ENCODE measurements at places on chromosomes 16 and 17. TPM values are rescaled to one million over a fixed set of nuclear protein-coding genes. Genes with fewer than 3 reads are reported as not detected.
A peak's percentile ranks its signal among the peaks of the same experiment; 100 is the strongest.

CCL4L2 gene
- not detected for total RNA-seq

CDH5 gene
- not detected for total RNA-seq

RANGRF gene
- total RNA-seq, result 17.9 TPM

SLFN13 gene
- 1.2 TPM for total RNA-seq

SGSH gene
- 20.4 TPM for total RNA-seq

PPP1R1B gene
- total RNA-seq, result not detected

SHISA6 gene
- not detected for total RNA-seq

KRT12 gene
- not detected for total RNA-seq

DNA sequence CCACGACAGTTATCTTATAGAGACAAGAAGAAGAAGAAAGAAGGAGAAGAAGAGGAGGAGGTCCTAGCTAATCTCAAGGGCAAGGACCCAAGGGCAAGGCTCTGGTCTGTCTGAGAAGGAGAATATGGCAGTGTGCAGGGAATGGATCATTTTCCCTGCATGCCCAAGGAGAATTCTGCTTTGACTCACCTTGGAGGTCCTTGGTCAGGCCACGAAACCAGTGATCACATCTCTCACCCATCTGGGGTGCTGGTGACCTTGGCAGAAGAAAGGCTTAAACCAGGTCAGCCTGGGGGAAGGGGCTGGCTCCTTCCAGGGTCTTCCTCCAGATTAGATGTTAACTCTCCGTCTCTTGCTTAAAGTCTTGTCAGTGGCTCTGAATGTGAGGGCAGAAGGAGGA is 1.6 kb upstream of the FMNL1 start:
- DNase-seq, result no peak

DNA sequence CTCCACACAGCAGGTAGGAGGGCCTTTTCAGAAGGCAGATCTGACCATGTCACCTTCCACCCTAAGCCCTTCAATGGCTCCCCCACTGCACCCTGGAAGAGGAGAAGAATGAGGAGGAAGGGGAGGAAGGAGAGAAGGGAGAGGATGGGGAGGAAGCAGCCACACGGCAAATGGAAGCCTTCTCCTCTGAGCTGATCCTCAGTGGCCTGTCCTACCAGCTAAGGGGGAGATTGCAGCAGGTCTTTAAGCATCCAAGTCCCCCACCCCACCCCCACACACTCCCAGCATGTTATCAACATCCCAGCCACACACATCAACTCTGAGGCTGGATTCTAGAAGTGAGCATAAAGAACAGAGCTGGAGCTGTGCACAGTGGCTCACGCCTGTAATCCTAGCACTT is 46.2 kb upstream of the RBFOX3 start:
- no peak for DNase-seq

- no peak for DNase-seq
Observed at GRCh38 chr17:17426184-17426583, 50.6 kb upstream of the MED9 start.

- DNase-seq, result peak; percentile 66
Observed at GRCh38 chr16:53257001-53257400, 177.3 kb upstream of the RBL2 start.

GRCh38 chr16:50360779-50361178 is 8.0 kb downstream of the BRD7 start:
- DNase-seq, result no peak

DNA sequence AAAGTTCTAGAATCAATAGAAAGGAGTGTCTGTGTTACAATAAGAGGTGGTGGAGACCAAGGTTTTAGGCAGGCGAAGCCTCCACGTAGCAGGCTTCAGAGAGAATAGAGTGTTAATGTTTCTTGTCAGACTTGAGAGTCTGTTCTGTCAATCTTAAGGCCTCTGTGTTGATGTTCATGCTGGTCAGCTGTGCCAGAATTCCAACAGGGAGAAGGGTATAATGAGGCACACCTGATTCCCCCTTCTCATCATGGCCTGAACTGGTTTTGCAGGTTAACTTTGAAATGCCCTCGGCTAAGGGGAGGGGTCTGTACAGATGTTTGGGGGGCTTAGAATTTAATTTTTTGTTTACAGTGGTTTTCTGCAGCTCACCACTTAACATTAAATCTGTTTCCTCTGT is 46.0 kb downstream of the RNF112 start:
- DNase-seq, result no peak

DNA sequence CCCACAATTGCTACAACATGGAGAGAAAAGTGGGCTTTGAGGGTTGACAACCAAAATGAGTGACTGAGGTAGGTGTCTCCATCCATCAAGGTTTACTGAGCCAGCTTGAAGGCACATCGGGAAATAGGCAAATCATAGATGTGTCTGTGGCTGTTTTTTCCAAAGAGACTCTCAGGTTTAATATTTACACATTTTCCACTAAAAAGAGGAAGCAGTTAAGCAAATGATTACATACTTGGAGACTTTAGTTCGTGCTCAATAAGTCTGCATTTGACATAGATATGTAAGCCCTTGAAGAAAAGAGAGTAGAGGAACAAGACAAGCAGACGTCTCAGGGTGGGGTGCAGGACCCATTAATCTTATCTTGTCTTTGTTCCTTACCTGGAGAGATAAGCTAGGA is 148.9 kb upstream of the COX10 start:
- DNase-seq, result no peak

- DNase-seq, result no peak
Observed at GRCh38 chr16:67989322-67990017, 9.2 kb upstream of the DPEP3 start.

DNA sequence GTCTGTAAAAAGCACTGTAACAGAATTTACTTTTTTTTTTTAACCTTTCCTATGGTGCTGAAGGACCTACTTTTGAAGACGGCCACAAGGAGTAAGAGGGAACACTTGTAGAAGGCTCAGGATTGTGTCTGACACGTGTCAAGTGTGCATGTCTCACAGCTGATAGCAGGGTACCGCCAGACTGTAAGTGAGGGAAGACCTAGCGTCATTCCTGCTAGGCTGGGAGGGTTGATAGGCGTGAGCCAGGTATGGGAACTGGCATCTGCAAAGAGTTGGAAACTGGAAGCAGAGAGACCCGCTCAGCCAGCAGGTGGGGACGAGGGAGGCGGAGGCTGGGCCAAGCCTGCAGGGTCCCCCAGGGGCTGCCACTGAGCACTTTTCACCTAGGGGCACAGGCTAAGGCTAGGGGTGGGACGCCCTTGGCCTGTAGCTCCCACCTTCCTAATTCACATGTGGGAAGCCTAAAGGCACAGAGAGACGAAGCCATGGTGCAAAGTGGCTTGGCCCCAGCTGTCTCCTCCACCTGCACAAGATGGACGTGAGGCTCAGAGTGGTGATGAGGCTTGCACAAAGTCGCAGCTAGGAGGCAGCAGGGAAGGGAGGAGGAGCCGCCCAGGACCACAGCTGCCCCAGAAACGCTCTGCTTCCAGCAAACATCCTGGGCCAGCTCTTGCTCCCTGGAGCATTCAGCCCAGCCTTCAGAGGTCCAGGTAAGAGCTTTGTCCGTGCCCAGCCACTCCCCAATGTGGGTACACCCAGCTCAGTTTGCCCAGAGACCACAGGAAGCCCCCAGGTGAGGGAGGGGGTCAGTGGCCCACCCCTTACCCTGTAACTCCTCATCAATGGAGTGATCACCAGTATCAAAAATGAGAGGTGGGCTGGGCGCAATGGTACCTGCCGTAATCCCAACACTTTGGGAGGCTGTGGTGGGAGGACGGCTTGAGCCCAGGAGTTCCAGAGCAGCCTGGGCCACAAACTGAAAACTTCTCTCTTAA is 18.9 kb downstream of the VASN start:
- DNase-seq, result no peak

DNA sequence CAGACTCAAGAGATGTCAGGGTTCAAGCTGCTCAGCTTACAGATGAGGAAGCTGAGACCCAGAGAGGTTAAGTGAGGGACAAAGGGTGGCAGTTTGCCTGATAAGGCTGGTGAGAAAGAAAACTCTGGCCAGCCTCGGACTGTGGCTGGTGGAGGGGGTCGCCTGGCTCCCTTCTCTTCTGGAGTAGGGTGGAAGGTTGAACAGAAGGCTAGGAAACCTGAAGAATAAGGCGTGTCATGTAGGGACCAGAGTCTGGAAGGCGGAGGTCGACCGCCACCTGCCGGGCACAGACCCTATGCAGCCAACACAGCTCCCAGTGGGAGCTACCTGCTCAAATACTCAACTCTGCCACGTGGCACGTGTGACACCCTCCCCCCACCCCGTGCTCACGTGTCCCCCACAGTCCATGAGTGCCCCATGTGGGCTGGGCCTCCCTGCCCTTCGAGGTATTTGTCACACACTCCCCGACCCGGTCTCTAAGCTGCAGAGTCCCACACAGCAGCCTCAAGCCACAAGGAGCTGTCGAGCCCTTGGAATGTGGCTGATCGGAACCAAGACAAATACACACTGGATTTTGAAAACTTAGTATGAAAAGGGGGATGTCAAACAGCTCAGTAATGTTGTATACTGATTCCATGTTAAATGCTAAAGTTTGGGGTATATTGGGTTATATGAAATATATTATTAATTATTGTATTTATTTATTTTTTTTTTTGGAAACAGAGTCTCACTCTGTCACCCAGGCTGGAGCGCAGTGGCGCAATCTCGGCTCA is 11.8 kb downstream of the HID1 start:
- no peak for DNase-seq

DNA sequence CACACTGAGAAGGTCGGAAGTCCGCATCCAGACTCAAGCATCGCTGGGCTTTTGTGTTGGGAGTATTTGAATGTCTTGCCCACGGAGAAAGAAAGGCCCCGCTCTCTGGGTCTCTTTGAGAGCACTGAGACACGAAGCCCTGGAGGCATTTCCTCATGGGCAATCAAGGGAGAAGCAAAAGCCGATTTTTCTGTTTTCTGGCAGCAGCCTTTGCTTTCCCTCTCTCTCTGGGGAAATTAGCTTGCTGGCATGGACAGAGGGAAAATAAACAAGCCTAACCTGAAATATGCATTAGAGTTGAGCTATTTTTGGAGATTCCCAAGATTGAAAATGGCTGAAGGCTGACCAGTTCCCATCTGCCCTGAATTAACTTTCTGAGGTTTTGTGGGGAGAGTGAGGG is 238.7 kb downstream of the HAPSTR1 start:
- DNase-seq, result no peak

- DNase-seq, result peak; percentile 24
Observed at GRCh38 chr17:32546031-32546444, 59.2 kb downstream of the CDK5R1 start.

DNA sequence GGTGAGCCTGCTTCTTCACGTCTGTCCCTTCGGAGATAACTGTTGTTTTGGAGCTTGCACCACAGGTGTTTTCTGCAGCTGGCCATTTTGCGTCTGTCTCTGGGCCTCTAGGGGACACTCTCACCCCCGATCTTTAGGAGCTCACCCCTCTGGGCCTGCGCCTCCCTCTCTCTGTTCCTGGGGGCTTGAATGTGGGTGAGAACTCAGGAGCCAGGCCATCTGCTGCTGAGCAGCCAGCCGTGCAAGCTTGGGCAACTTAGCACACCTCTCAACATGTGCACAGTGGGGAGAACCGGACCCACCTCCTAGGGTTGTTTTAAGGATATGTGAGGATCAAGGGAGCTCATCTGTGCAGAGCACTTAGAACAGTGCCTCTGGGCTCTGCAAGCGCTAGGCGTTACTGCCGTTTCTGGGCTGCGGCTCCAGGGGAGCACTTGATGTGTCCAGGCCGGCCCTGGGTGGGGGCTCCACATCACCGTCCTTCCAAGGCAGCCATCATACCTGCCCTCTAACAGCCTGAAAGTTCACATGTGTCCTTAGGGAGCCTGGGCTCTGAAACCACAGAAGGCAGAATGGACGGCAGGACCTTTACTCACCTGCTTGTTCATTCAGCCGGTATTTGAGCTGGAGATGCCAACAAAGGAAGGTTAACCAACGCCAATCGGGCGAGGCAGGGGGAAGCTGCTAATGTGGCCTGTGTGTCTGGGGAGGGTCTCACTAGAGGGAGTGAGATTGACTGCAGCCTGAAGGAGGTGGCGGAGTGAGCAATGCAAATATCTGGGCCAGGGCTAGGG is 66.3 kb downstream of the MRC2 start:
- DNase-seq, result no peak

DNA sequence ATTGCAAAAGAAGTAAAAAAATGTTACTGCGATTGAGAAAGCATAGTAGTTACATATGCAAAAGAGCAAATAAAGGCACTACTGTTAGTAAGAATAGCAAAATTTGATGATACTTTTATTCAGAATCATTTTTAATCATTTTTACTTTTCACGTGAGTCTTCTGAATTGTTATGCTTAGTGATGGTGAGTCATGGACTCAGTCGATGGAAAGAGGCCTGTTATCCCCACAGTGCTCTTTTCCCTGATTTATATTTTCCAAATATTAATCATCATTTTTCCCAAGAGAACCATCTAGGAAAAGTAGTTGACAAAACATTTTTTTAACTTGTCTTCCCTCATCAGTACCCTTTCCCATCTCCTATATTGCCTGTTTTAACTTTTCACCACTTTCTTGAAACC is 181.1 kb downstream of the CHD9 start:
- DNase-seq, result peak; percentile 31

GRCh38 chr16:70804153-70804733 is 3.3 kb upstream of the VAC14 start:
- peak; percentile 90 for DNase-seq

DNA sequence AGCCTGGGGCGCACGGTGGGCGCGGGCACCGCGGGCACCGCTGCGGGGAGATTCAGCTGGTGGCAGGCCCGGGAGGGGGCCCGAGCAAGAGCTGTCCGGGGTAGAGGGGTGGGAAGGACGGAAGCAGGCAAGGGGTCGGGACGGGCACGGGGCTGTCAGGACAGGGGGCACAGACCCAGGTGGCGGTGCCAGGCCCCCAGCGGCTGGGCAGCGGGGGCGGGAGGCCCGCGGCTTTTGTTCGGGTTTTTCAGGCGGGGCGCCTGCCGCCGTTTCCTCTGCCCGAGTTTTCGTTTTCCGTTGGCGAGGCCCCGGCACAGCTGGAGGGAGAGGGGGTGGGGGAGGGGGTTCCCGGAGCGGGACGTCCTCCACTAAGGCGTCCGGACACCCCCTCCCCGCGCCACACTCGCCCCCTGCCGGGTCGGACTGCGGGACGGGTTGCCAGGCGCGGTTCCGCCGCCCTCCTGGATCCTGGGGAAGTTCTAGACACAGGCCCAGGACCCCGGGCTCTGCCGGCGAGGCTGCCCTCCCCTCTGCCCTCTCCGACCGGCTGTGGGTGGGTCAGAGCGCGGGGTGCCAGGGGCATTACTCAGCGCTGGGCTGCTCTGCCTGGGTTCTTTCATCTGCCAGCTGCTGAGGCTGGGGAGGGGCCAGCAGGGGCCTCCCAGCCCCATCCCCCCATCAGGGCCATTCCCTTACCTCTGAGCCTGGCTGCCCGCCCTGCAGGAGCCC is 543 bp downstream of the ARHGAP23 start:
- peak; percentile 84 for DNase-seq

- DNase-seq, result peak; percentile 91
Observed at GRCh38 chr17:5785867-5786509, 201.7 kb upstream of the NLRP1 start.

GRCh38 chr16:77662246-77662645 is 60.1 kb upstream of the NUDT7 start:
- no peak for DNase-seq

GRCh38 chr17:30454635-30455034 is 22.6 kb upstream of the GOSR1 start:
- DNase-seq, result no peak

GRCh38 chr17:72152387-72152929 is 31.6 kb downstream of the SOX9 start:
- peak; percentile 63 for DNase-seq

Measured in LHCN-M2 (cell line).